ENCODE measurements at places on chromosomes 16 and 17. TPM values are rescaled to one million over a fixed set of nuclear protein-coding genes. Genes with fewer than 3 reads are reported as not detected.

DNA sequence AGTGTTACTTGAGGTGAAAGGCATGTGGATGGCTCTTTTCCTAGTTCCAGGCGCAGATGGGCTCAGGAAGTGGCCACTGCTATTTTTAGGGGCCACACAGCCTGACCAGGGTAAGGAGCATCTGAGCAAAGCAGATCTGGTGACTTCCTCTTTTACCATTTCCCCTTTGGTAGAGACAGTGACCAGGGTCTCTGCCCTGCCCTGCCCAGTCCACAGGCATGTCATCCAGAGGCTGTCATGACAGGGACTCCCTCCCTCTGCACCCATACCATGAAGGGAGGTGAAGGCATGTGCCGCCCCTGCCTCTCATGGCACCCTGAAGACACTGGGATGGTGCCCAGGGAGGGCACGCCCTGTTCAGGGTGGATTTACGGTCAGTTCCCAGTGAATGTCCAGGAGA is 2.2 kb downstream of the PLA2G15 start:
- no peak overlapping the region for H3K27ac ChIP-seq
- H3K4me1 ChIP-seq, result peaks cover 6% of the 10 kb centered on the region
- H3K36me3 ChIP-seq, result no peaks in the 10 kb centered on the region
- DNase-seq, result no peak
- no peak overlapping the region for H3K4me3 ChIP-seq

UNC45B gene
- total RNA-seq, result not detected

C16orf92 gene
- total RNA-seq, result not detected

SMIM22 gene
- 29.0 TPM for total RNA-seq

GRCh38 chr17:77810536-77810935 is 148.0 kb upstream of the TNRC6C start:
- no peaks in the 10 kb centered on the region for H3K27me3 ChIP-seq
- H3K4me3 ChIP-seq, result no peak overlapping the region
- no peak overlapping the region for H3K27ac ChIP-seq
- no peaks in the 10 kb centered on the region for H3K4me1 ChIP-seq
- DNase-seq, result no peak
- H3K36me3 ChIP-seq, result no peaks in the 10 kb centered on the region

- no peaks in the 10 kb centered on the region for H3K27me3 ChIP-seq
- H3K27ac ChIP-seq, result no peak overlapping the region
- no peaks in the 10 kb centered on the region for H3K4me1 ChIP-seq
- no peak for DNase-seq
Measured at GRCh38 chr17:66397486-66397885, 95.1 kb downstream of the PRKCA start.

- no peak for DNase-seq
- no peak overlapping the region for H3K27ac ChIP-seq
- no peaks in the 10 kb centered on the region for H3K36me3 ChIP-seq
- H3K4me3 ChIP-seq, result no peak overlapping the region
- H3K27me3 ChIP-seq, result no peaks in the 10 kb centered on the region
Measured at GRCh38 chr17:34301986-34302385, 16.4 kb downstream of the CCL11 start.

GRCh38 chr16:920717-921116 is 50.1 kb downstream of the LMF1 start:
- H3K4me3 ChIP-seq, result no peak overlapping the region
- DNase-seq, result no peak
